ENCODE measurements at places on chromosomes 2 and 18.

DNA sequence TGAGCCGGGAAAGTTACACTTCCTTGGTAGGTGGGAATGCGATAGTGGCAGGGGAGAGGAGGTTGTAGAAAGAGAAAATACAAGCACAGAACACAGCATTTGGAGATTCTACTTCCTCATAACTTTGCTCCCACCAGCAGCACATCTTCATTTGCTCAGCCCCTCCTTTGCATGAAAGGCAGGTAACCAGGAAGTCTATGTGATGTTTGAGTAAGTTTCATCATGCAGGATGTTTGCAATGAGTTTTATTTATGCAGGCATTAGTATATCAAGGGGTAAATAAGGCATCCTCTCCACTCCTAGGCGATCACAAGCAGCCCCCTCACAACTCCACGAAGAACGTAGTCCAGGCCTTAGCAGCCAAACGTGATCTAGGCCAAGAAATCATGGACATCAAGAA, 5.0 kb downstream of the RNF152 start:
- no peak for DNase-seq

DNA sequence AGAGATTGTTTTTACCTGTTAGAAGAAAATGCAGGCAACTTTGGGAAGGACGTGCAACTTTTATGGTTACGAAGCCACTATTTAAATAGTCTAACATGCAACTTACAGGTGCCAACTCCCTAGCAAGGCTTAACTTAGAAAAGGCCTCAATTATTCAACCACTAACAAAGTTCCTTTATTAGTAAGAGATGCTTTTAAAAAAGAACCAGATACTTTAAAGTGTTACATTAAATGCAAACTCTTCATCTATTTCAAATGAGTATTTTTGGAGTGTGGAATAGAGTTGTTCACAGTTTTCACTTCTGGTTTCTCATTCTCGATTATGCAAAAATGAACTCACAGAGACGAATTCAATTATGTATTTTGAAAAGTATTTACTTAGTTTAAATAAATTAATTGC, 51.7 kb downstream of the PELI1 start:
- DNase-seq: no peak

DNA sequence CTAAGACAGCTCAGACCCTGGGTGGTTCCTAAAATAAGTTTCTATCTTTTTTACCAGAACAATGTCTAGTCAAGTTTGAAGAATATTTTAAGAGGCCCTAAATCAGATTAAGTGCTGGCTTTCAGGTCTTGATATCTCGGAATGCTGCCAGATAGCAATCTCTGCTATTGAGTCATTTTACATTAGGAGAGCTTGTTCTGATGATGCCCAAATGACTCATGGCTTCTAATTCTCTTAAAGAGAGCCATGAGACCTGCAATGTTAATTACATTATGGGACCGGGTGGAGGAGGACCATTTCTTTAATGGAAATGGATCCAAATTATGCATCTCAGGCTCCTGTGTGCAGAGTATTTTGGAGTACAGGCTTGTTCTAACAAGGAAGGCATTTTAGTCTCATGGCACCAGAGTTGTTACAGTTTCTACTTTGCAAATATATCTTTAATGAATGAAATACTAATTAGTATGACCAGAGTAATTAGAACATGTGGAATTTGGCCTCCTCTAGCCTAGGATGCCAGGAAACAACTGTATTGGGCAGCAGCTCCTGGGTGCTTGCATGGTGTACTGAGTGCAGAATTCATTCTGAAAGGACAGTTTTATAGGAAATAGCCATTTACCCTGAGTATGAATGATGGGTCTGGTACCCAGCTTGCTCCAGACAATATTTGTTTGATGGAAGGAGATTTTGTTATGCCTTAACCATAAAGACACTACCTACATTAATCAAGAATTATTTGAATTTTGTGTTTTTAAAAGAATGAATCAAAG, 94.0 kb upstream of the SULT1C3 start:
- no peak for DNase-seq

- no peak for DNase-seq
Observed at GRCh38 chr2:232874677-232875223, 4.7 kb downstream of the SNORC start.

DNA sequence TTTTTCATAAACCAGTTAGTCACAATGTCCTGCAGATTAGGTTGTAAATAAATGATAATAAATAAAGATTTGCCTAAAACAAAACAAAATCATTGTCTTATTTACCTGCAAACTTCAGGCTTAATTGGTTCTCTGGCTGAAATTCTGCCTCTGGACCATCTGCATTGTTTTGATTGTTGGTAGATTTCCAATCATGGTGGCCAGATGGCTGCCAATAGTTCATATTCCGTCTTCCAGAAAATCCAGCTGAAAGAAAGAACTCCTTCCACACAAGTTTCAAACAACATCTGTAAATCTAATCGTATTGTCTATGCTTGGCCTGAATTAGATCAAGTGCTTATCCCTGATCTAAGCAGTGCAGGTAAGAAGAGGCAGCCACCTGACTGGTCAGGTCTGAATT, 771.1 kb upstream of the ZEB2 start:
- no peak for DNase-seq

GRCh38 chr2:241036397-241036963, 38.1 kb downstream of the SNED1 start:
- DNase-seq: no peak

GRCh38 chr2:150832686-150833085, 345.2 kb upstream of the RND3 start:
- no peak for DNase-seq

DNA sequence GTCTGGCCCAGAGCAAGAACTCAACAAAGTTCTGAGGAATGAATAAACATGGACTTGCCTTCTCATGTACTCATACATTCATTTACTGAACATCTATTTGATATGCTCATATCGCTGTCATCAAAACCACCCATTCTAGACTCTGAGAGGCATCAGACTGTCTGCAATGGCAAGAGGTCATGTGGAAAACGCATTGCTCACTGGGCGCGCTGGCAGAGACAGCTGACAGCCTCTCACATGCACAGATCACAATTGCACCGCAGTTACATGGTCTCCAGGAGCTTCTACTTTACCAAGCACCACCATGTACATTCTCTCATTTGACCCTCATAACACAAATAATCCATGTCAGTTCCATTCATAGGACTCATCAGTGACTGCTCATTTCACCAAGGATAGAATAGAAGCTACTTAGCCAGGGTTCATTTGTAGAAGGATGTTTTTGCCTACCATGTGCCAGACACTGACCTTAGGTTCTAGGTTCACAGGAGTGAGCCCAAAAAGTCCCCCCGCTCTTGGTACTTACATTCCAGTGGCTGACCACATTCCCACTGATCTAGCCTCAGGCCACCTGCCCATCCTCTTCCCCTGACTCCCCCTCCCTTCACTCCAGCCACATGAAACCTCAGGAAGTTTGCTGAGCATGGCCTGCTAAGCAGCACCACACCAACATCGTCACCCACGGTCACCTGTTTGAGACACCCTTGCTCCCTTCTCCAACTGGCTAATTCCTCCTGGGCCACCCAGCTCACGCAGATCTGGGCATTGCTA, 6.1 kb downstream of the FAM124B start:
- DNase-seq: no peak

DNA sequence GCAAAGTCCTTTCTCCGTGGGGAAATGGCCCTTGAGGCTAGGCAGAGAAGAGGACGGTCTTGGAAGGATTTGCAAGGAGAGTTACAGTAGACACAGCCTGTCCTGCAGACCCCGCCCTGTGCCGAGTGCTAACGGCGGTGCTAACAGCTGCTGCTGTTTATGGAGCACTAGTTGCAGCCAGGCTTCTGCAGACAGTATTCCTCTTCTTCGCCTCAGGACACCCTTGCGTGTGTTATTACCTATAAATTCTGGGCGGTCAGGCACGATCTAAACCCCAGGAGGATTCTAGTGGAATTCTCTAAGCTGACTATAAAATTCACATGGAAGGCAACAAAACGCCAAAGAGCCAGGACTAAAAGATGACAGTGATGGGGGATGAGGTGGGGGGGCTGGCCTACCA, 139.8 kb downstream of the GLI2 start:
- DNase-seq: peak; percentile 64

DNA sequence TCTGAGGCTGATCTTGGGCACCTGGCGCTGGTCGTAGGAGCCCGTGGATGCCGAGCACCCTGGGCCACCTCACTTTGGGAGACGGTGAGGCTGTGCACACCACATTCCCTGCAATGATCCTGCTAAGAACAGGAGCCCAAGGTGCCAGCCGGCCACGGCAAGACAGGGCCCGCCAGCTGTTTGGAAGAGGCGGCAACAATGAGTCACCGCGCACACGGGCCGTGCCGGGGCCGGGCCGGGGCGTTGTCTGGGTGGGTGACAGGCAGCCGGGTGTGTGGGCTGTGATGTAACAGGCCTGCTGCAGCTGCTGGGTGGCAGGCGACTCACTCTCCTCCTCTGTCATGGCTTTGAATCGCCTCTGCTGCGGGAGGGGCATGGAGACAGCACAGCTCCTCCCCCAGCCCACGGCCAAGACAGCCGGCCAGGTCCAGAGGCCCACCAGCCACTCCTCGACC, 49.7 kb upstream of the ODC1 start:
- peak; percentile 51 for DNase-seq

DNA sequence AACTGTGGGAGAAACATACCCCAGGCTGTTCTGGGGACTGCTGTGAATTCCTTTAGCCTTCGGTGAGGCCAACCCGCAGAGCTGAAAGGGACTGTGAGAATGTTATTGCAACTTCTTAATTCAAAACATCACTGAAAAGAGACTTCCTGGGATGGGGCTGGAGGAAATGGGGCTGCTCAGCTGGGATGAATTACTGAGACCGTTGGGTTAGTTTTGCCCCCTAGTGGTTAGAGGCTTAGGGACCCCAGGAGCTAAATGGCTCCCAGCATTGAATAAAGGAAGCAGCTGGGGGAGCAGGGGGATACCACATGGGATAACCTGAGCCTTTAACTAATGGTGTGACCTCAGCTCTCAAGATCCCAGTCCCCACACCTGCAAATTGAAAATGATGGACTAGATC, 941.1 kb upstream of the FANCL start:
- no peak for DNase-seq

- DNase-seq: no peak
Observed at GRCh38 chr18:3263132-3263700, 1.3 kb downstream of the MYL12B start.

GRCh38 chr2:4357121-4357520, 653.7 kb downstream of the DCDC2C start:
- DNase-seq: no peak

DNA sequence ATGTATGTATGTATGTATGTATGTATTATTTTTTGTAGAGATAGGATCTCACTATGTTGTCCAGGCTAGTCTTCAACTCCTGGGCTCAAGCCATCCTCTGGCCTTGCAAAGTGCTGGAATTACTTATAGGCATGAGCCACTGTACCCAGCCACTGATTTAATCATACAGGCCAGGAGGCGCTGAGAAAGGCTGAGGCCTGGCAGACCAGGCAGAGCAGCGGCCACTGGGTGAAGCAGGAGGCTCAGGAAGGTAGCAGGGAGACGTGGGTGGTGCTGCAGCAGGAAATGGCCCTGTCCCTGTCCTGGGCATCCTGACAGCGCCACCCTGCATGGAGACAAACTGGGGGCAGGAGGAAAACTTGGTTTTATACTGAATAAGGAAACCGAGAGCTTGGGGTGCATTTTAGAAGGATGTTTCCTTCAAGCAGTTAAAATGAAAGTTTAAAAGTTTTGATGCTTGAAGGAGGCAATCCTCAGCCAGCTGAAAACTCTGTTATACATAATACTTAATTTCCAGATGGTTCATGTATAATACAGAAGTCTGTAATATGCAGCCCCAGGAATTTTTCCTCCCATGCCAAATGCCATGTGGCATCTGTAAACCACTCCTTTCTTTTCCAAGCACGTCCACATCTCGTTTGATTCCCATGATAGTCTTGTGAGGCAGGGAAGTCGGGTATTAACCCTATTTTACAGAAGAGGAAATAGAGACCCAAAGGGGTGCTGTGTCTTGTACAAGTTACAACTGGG, 182.4 kb downstream of the CELF4 start:
- DNase-seq: no peak

DNA sequence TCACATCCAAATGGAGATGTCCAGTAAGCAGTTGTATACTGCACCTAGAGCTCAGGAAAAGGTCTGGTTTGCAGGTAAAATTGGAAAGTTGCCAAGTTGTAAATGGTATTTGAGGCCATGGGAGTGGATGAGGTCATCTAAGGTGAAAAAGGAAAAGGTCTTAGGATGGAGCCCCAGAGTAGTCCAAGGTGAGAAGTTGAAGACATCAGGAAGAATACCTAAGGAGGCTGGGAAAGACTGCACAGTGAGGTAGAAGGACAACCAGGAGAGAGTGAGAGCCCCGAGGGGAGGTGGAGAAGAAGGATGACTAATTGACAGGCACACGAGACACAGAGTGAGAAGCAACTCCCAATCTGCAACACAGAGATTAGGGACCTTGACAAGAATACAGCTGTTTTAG, 10.7 kb downstream of the DPP4 start:
- no peak for DNase-seq

DNA sequence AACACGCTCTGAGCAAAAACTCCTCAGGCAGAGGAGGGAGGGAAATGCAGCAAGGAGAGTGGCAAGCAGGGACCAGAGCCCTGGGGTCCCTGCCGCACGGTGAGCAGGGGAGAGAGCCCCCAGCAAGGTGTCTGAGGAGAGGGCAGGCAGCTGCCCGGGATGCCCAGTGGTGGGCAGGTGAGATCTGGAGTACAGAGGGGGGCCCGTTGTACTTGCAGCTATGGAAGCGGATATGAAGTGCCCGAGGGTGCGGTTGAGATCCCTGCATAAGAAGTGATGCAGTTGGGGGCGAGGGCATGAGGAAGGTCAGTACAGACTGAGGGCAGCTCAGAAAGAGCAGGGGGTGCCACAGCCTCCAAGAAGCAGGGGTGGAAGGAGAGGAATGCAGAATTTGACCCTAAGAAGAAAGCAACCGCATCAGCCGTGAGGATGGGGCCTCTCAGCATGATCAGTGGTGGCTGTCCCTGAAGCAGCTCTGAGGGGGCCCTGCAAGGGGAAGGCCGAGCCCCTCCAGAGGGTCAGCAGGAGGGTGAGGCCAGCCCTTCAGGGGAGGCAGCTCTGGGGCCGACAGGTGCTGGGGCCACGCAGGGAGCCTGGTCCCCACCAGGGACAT, 29.4 kb downstream of the MTERF4 start:
- DNase-seq: no peak

DNA sequence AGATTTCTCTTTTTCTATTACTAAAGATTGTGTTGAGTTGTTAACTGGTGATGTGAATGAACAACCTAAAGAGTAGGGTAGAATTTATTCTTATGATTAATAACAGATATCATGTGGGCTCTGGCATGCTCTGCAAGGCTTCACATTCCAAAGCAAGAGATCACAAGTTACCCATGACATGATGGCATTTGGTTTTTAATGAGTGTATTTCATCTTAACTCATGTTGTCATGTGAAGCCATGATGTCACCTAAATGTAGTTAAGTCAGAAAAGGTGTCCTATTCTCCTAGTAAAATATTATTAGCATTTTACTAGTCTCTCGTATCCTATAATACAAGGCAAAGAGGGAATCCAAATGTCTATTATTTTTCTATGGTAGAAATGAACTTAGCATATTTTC, 678.0 kb downstream of the ARHGAP15 start:
- DNase-seq: no peak

GRCh38 chr18:71485611-71486010, 1058.5 kb downstream of the CBLN2 start:
- no peak for DNase-seq

Data from Right ventricle myocardium superior (tissue), 1 donor.